ENCODE measurements at places on chromosomes 4 and X. TPM values are rescaled to one million over a fixed set of nuclear protein-coding genes. Genes with fewer than 3 reads are reported as not detected.

EGFL6 gene
- total RNA-seq: not detected

DACH2 gene
- total RNA-seq: not detected

TLR3 gene
- not detected for total RNA-seq

GRCh38 chr4:106340774-106341173 is 24.4 kb downstream of the AIMP1 start:
- no peak for DNase-seq

DNA sequence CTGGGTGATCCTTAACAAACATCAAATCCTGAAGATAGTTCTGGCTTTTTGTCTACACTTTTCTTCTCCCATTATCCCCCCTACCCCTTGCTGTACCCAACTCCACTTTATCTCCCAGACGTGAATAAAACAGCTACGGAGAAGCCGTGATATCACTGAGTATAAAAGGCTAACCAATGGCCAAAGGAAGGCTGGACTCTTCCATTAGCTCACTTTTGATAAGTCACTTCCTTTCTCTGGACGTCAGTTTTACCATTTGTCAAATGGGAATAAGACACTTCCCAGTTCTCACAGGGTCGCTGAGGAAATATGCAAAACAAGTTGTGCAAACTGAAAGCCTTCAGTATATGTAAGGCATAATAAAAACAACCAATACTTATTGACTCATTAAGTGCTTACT is 38.6 kb upstream of the EDA2R start:
- DNase-seq: no peak

GRCh38 chr4:148540622-148541326 is 98.6 kb upstream of the NR3C2 start:
- DNase-seq: no peak

- DNase-seq: peak; percentile 87
Measured at GRCh38 chr4:100581337-100581736, 63.5 kb upstream of the EMCN start.

RAB33A gene
- not detected for total RNA-seq

DNA sequence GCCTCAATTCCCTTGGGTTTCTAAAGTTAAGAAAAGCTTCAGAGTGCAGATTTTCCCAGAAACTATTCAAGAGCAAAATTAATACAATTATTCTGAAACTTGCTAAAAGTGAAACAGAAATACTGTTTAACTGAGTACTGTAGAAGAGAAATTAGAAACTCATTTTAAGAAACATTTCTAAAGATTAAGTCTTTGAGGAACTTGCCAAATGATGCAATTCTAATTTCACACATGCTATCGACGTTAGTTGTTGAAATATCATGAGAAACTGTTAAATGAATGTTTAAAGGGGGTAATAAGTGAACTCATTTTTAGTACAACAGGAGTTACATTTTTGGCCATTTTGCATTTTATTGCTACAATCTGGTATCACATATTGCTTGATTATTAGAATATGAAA is 125.3 kb upstream of the MAOA start:
- no peak for DNase-seq

MTHFD2L gene
- 34.0 TPM for total RNA-seq

SPANXA1 gene
- not detected for total RNA-seq

C4orf36 gene
- 2.0 TPM for total RNA-seq

GRCh38 chr4:172998527-172999469 is 169.8 kb upstream of the GALNT7 start:
- DNase-seq: peak; percentile 51

TCEAL9 gene
- 46.8 TPM for total RNA-seq

CXCL3 gene
- total RNA-seq: 28.9 TPM

- DNase-seq: no peak
Measured at GRCh38 chr4:165085946-165086345, 26.7 kb downstream of the TMEM192 start.

DNA sequence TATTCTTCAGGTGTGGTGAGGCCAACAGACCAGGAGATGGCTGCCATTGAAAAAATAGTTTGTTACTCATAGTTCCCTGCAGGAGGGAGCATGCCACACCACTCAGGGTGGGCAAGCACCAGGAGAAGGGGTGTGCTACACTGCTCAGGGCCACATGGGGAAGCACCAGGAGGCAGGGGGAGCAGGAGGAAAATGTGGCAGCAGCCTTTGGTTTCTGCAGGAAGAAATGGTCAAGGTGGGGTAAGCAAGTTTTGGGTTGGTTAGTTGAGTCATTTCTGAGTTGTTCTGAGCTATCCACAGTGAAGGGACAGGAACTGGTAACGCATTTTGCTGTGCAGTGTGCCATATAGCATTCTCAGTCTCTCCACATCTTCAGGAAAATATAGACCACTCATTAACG is 23.8 kb downstream of the FGFBP1 start:
- no peak for DNase-seq

GRCh38 chr4:188295899-188296298 is 156.7 kb downstream of the TRIML1 start:
- DNase-seq: no peak

DNA sequence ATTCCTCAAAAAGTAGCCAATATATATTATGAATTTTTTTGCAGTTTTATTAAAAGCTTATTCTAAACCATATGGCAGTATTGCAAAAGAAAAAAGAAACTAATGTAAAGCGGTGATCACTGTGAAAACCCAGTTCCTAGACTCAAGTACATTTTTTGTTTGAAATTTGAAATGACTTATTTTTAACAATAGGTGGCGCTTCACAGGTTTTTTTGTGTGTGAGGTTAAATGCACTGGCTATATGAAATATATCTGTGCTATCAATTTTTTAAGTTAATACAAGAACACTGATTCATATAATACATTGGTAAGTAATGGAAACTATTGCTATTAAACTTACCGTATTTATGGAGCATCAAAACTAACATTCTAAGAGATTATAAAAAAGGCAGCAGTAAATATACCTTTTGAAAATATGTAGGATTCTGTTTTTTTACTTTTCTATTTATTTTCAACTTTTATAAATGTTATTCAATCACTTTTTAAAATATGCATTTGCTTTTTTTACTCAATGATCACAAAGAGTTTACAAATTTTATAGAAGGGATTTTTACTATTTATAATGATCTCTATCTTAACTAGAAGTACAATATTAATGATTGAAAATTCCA is 5.6 kb upstream of the SPRY1 start:
- DNase-seq: peak; percentile 47

- DNase-seq: no peak
Measured at GRCh38 chr4:22093126-22093525, 144.6 kb upstream of the KCNIP4 start.

DNA sequence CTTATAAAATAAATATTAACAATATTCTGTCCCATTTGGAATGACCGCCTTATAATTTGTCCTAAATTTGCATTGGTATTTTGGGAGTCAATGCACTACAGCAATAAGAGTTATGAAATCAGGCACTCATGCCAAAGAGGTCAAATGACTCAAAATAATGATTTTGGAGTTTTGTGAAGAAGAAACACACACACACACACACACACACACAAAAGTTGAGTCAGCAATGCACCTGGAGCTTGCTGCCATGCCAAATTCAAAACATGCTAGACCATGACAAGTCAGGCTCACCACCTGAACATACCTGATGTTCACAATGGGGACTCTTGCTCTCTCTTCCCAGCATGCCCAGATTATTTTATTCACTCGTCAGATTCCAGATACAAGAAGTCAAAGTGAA is 56.7 kb downstream of the PROM1 start:
- DNase-seq: peak; percentile 60

DNA sequence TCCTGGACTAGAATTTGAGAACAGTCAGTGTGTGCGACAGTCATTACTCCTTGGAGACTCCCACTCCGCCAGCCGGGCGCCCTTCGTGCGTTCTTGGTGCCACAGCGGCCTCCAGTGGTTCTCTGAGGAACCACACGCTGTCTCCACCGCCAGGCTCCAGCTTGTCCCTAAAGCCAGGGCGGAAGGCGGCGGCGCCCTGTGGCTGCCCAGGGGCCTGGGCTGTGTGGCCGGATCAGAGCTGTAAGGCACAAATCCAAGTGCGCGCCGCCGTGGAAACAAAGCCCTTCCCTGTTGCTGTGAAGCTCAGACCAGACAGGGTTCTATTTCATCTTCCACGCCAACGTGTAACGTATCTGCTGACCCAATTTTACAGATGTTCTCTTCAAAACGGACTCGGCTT is 34.2 kb downstream of the IDS start:
- DNase-seq: peak; percentile 85

- peak; percentile 8 for DNase-seq
Measured at GRCh38 chr4:149062997-149063396, 620.8 kb upstream of the NR3C2 start.

GRCh38 chrX:150364347-150365050 is 1.4 kb downstream of the MAMLD1 start:
- DNase-seq: peak; percentile 26

ARMCX1 gene
- total RNA-seq: not detected

ZNF630 gene
- 2.5 TPM for total RNA-seq

- no peak for DNase-seq
Measured at GRCh38 chrX:139825618-139826017, 107.2 kb downstream of the ATP11C start.

DNA sequence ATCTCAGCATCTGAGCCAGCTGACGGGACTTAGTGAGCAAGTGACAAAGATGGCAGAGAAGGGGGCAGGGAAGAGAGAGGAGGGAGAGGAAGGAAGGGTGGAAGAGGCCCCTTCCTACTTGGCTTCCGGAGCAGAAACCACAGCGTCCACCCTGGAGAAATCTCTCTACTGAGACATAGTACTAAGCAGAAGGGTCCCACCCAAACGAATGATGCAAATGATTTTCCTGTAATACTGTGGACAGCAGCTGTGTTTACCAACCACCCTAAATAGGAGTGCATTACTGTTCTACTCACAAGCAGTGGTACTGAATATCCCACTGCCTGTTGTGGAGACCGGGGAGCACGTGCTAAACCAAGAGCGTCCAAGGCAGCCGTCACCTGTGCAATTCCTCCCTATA is 29.4 kb downstream of the DTHD1 start:
- no peak for DNase-seq

DNA sequence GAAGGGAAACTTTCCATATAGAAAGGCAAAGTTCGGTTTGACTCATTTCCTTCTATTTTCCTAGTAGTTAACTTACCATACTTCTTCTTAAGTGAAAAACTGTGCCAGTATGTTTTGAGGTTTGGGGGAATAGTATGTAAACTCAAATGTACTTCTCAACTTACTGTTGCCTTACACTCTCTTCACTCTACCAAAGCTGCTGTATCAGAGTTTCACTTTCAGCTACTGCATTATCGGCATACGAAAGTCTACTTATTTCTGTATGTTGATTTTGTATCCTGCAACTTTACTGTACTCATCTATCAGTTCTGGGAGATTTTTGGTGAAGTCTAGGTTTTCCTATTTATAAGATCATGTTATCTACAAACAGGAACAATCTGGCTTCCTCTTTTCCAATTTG is 932.7 kb downstream of the FAT4 start:
- no peak for DNase-seq

GAB3 gene
- total RNA-seq: not detected

- DNase-seq: peak; percentile 48
Measured at GRCh38 chrX:13533726-13534125, 35.7 kb upstream of the EGFL6 start.

SLC26A1 gene
- total RNA-seq: 0.52 TPM

HPGDS gene
- total RNA-seq: not detected

DNA sequence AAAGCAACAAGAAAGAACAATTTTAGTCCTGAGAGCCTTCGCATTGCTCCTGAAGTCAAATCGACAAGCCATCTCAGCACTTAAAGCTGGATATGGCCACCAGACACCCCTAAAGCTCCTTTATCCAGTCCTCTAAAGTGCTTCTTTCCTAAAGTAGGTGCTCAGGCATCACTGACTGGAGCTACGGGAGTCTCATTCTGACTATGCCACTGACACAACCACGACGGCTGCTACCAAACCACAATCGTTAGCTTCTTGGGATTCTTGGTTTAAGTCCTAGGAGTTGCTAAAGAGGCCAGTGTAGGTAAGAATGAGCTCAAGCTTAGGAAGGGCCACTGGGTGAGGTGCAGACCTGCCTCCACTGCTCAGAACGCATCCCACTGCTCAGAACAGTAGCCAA is 1.0 kb downstream of the SLC10A6 start:
- no peak for DNase-seq

- DNase-seq: peak; percentile 28
Measured at GRCh38 chrX:37509349-37509748, 62.1 kb upstream of the LANCL3 start.

TMEM156 gene
- 32.1 TPM for total RNA-seq

GRCh38 chr4:173488656-173489055 is 41.4 kb downstream of the HAND2 start:
- no peak for DNase-seq

DNA sequence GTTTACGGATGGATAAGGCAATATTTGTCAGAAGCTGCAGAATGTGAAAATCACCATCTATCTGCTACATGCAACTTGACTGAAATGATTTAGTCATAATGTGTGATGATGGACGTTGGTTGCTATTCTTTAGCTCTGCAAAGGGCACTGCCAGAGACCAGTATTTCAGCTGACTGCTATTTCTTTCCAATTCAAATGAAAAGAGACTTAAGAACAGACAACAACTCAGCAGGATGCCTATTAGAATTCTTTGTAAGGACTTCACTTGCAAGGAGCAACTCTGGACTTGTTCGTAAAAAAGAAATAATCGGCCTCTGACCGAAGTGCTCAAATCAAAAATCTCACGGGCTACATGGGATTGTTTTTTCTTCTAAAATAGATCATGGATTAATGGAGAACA is 262.7 kb downstream of the DHX15 start:
- DNase-seq: no peak

OCRL gene
- total RNA-seq: 19.4 TPM

FREM3 gene
- not detected for total RNA-seq

ZNF711 gene
- total RNA-seq: 1.6 TPM

USP51 gene
- total RNA-seq: 0.22 TPM

- DNase-seq: peak; percentile 80
Measured at GRCh38 chr4:156959298-156959702, 12.3 kb downstream of the PDGFC start.

KIT gene
- total RNA-seq: not detected

DNA sequence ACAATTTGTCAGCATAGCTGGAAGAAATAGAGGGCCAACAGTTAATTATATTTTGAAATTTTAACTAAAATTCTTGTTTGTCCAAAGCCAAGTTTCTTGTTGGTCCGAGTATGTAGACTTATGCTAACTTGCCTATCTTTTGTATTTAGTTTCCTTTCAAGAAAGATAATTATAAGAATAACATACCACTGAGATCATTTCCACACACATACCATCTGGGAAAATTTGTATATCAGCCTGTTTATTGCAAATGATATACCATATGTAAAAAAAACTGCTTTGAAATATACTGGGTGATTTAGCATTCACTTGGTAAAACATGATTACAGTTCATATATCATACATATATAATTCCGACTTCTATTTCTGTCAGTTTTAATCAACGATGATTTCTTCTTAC is 84.7 kb upstream of the ANKRD50 start:
- no peak for DNase-seq

- DNase-seq: no peak
Measured at GRCh38 chr4:1575418-1576303, 108.5 kb downstream of the FAM53A start.

- DNase-seq: no peak
Measured at GRCh38 chrX:46461660-46462191, 83.5 kb downstream of the ZNF674 start.

Data from PC-3 (cell line).